ENCODE measurements at places on chromosomes 6 and 20.

- no peak for DNase-seq
Measured at GRCh38 chr6:108644252-108644651, 83.5 kb downstream of the FOXO3 start.

DNA sequence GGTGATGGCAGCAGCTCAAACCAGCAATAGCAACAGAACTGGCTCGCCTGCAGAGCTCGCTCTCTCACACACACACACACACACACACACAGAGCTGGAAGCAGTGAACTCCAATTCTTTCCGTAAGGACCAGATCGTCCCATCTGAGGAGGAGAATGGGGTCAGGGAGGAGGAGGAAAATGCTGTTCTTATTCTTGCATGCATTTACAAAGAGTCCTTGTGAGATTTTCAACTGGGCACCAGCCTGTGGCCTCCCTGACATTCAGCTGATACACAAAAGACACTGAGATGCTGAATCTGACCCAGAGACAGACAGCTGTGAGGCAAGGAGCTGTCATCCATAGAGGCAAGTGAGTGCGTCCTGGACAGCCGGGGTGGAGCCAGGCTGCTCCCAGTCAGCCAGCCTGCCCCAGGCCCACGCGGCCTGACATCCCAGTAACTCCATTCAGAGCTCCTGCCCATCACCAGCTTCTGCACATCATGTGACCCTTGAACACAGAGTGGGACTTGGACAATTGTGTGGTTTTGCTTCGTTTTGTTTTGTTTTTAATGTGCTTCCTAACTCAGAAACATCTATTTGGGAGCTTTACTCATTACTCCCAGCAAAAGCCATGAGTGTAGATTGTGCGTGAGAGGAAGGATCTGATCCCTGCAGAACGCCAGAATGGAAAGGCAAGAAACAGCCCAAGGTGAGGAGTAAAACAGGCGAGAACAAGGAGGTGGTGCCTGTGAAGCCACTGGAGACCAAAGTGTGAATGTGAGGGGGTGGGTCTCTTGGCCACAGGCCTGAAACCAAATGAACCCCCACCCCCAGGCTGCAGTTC is 2.1 kb downstream of the SERPINB9 start:
- no peak for DNase-seq

- DNase-seq, result no peak
Measured at GRCh38 chr6:5054245-5054873, 30.8 kb upstream of the PPP1R3G start.

GRCh38 chr6:131792091-131792496 is 15.7 kb upstream of the ENPP1 start:
- no peak for DNase-seq

DNA sequence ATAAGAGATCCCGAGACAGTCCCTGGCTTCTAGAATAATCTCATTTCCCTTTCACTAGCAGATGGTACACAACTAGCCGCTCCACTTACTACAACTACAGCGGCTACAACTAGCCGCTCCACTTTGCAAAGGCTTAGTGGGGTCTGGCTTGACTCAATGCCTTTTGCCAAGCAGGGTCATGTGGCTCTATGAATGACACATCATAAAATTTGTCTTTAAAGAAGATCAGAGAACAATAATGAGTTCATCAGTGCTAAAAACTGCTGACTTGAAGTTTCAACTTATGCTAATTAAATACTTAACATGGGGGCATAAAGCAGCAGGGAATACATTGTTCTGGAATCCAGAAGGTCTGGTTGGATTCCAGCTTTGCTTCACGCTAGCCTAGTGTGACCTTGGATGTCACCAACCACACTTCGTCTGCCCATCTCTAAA is 2.0 kb upstream of the MICAL1 start:
- DNase-seq, result no peak

DNA sequence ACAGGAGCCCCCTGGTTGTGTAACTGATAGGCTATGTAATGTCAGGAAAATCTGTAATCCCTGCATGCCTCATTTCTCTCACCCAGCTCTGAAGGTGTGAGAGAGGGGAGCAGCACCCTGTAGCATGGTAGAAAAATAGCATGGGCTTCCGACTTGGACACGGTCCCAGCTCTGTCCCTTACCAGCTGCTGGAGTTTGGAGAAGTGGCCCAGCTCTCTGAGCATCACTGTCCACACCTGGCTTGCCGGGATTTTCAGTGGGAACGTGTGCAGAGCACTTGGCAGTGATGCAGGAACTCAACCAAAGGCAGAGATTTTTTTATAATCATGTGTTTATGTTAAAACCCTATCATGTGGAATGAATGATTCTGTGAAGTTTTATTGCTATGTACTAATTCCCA is 34.6 kb downstream of the STK35 start:
- no peak for DNase-seq

DNA sequence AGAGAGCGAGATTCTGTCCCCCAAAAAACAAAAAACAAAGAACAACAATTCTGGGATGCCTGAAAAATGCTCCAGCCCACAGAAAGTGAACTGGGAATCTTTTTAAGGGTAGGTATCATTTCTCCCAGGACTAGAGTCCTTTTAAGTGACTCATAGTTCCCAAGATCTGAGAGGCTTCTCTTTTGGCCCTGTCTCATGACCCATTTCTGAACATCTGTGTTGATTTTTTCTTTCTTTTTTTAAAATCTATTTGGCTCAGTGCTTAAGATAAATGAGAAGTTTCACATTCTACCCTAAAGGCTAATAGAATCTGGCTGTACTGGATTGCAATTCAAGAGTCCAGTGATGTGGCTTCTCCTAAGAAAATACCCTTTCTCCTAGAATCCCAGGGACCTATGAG is 217.6 kb upstream of the FOXQ1 start:
- DNase-seq, result no peak

Measured in hematopoietic multipotent progenitor cell (in vitro differentiated cells).